ENCODE measurements at places on chromosomes 11 and 22.
A peak's percentile ranks its signal among the peaks of the same experiment; 100 is the strongest.

DNA sequence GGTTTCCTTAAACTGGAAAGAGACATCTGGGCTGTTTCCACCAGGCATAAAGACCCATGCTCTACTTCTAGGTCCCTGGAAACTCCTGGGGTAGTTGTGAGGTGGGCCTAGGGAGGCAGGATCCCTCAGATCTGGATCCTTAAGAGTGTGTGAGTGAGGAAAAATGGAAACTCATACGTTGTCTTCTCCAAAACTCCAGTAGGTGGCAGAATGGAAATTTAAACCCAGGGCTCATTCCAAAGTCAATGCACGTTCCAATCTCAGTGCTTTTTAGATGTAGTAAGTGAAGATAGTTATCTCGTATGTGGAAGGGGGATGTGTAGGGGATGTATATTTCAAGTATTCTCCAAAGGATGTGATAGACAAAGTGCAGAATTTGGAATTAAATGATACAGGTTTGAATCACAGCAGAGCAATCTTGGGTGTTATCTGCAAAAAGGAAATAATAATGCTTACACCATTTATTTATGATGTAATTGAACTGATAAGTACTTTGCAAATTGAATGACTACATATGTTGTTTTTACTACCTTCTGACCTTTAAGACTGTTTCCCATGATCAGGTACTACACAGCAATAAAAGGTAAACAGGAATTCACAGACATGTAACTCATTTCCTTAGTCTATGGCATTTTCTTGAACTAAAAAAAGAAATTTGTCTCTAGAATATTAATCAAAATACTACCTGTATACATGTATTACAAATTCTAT lies 13.1 kb upstream of the MMP1 start:
- DNase-seq: no peak

DNA sequence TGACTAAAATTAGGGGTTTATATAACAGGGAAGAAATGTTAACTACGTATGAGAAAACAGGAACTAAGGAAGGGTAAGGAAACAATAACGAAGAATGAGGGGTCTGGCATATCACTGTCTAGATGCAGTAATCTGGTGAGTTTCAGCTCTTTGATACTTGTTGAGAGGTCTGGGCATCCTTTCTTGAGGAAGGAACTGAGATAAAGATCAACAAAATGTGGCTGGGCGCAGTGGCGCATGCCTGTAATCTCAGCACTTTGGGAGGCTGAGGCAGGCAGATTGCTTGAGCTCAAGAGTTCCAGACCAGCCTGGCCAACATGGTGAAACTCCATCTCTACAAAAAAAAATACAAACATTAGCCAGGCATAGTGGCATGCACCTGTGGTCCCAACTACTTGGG lies 2.7 kb downstream of the DCDC1 start:
- DNase-seq: peak; percentile 32

DNA sequence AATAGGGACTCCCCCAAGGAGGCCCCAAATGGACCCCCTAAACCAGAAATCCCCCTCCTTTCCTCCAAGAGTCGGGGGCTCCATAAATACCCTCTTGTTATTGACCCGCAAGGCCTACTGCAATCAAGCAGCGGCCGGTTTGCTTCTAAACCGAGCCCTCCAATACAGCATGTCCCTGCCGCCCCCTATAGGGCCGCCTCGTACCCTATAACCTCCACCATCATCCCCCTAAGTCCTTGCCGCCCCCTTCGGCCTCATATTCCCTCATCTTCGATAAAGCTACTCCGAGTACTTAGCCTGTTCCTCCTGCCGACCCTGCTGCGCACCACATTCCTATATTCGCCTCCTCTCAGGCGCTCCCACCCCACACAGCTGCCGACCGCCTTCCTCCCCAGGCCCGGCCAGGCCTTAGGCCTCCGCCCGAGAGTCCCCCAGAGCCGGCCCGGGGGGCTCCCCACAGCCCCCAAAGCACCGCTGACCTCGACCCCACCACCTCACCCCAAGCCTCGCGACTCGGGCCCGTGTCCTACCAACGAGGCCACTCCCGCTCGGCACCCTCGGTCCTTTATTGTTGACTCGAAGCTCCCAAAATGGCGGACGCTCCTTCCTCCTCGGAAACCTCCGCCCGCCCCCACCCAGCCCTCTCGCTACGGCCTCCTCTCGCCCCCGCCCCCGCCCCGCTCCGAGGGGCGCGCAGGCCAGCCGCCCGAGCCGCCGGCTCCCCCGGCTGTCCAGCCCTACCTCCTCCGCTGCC lies 430 bp downstream of the DDX6 start:
- no peak for DNase-seq

- no peak for DNase-seq
Observed at GRCh38 chr22:39999144-39999757, 4.5 kb downstream of the FAM83F start.

DNA sequence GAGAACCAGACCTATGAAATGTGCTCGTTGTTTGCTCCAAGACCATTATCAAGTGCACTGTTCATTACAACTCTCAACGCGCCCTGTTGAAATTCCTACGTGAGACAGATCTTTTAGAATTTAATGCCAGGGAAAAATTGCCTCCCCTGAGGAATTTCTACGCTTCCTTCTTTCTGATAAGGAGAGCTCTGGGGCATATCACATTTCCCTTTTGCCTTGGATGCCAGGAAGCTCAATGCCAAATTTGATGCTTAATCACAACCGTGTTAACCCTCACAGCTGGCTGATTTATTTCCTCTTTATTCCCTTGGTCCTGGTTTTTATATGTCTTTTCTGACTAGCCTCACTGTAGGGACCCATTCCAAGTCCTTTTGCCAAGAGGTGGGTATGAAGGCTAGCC lies 109.4 kb downstream of the MICAL2 start:
- no peak for DNase-seq

GRCh38 chr22:49770547-49771265 lies 57.0 kb downstream of the BRD1 start:
- DNase-seq: no peak
